ENCODE measurements at places on chromosomes 6 and 20. TPM values are rescaled to one million over a fixed set of nuclear protein-coding genes. Genes with fewer than 3 reads are reported as not detected.

DNA sequence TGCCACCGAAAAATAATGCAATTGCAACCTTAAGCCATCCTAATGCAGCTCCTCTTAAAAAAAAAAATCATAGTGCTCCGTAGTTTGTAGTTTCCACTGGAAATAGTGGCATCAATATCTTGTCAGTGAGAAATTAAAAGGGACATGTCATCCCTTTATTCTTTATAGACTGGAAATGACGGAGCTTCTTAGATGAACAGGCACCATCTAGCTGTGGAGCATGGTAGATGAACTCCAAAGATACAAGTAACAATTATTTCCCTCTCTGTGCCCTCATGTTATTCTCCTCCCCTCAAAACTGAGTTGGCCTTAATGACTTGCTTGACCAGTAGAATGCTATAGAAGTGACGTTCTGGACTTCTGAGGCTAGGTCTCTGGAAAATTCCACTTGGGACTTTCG is 268.1 kb upstream of the SPTLC3 start:
- no peak for DNase-seq
- H3K4me1 ChIP-seq, result peaks cover 23% of the 10 kb centered on the region
- H3K36me3 ChIP-seq, result no peaks in the 10 kb centered on the region
- no peak overlapping the region for H3K4me3 ChIP-seq

GRCh38 chr6:88780714-88781389 is 182.6 kb downstream of the RNGTT start:
- H3K27me3 ChIP-seq, result no peaks in the 10 kb centered on the region
- H3K36me3 ChIP-seq, result no peaks in the 10 kb centered on the region
- peaks cover 5% of the 10 kb centered on the region for H3K4me1 ChIP-seq
- H3K4me3 ChIP-seq, result no peak overlapping the region
- H3K27ac ChIP-seq, result no peak overlapping the region
- peak; percentile 3 for DNase-seq

- peaks cover 9% of the 10 kb centered on the region for H3K27me3 ChIP-seq
- peak within 1 kb of the TSS; percentile 62 for H3K4me3 ChIP-seq
- no peak for DNase-seq
- H3K27ac ChIP-seq, result no peak within 1 kb of the TSS
- peaks cover 25% of the 10 kb centered on the region for H3K4me1 ChIP-seq
Observed at GRCh38 chr6:44342489-44342888, at the start of gene SPATS1. Gene SPATS1, plus strand, starts transcription at chr6:44342650. Its CDS starts 446 bp downstream, at chr6:44343096.

DNA sequence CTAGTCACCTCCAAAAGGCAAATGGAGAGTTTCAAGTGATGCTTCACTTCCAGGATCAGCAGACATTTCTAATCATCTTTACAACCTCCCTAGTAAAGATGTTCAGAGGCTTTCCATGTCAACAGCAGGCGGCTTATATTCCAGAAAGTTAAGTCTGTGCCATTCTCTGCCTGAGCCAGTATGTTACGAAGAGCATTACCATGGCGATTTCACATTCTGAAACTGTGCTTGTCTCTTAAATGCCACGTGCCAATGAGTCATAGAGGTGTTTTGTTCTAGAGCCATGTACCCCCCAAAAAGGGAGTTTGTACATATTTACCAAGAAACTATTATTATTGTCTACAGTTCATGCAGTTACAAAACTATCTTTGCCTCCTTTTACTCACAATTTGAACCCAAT is 319.5 kb downstream of the FOXA2 start:
- H3K27me3 ChIP-seq, result no peaks in the 10 kb centered on the region

Gene NKAIN2
- not detected for total RNA-seq

GRCh38 chr6:31352310-31352682 is 4.7 kb downstream of the HLA-B start:
- no peak for DNase-seq
- no peaks in the 10 kb centered on the region for H3K27me3 ChIP-seq

GRCh38 chr20:35276408-35276807 is 1.5 kb downstream of the MMP24OS start:
- peaks cover 11% of the 10 kb centered on the region for H3K36me3 ChIP-seq
- peak overlapping the region; percentile 87 for H3K4me3 ChIP-seq
- H3K4me1 ChIP-seq, result peaks cover 29% of the 10 kb centered on the region
- H3K27ac ChIP-seq, result no peak overlapping the region
- H3K27me3 ChIP-seq, result no peaks in the 10 kb centered on the region

DNA sequence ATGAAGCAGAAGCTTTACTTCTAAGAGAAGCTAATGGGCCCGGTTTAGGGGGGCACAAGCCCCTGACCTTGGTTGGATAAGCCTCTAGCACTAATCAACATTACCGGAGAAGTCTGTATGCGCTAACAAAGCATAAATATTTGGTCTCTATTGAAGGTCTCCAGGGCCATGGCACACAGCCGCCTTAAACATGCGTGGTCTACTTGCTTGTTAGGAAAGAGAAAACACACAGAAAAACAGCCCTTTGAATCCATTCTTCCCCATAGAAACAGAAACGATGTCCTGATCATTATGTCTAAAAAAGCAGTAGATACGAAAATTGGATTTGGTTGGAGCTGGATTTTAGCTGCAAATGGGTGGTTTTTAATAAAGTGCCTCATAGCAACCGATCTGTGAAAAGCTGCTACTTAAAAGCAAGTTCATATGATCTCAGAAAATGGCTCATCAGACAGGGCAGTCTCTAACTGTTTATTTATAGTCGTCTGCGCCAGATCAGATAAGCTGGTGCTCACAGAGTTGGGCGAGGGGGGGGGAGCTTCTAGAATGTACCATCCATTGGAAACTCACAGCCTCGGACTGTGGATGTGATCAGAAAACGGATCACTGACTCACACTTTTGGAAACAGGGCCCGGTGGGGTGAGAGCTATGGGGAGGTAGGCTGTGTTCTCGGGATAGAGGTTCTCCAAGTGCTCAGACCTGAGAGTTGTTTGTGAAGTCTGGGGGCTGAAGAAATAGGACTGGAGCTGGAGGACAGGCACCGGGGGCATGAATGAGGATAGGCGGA is 35.3 kb upstream of the APCDD1L start:
- no peak overlapping the region for H3K4me3 ChIP-seq
- H3K27ac ChIP-seq, result no peak overlapping the region
- DNase-seq, result no peak
- H3K27me3 ChIP-seq, result no peaks in the 10 kb centered on the region
- H3K36me3 ChIP-seq, result no peaks in the 10 kb centered on the region

- H3K27ac ChIP-seq, result no peak overlapping the region
- no peaks in the 10 kb centered on the region for H3K36me3 ChIP-seq
- no peak for DNase-seq
- no peaks in the 10 kb centered on the region for H3K4me1 ChIP-seq
- no peak overlapping the region for H3K4me3 ChIP-seq
Observed at GRCh38 chr6:36720251-36721141, 22.9 kb downstream of the RAB44 start.

DNA sequence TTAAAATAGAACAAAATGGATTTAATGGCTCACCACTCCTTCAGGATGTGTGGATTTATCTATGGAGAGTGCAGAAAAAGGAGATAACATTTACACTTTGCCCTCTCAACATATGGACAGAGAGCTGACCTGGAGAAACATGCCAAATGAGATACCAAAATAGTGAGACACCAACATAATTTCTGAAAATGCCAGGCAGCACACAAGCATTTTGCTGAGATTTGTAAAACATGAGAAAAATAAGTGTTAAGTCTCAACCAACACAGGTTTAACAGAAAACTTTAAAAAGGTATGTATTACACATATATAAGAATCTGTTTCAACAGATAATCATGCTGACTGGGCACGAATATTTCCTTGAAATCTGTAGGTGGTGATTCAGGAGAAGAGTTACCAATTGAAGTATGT is 145.2 kb downstream of the REV3L start:
- H3K27ac ChIP-seq, result no peak overlapping the region
- H3K27me3 ChIP-seq, result no peaks in the 10 kb centered on the region
- H3K36me3 ChIP-seq, result peaks cover 9% of the 10 kb centered on the region
- no peak overlapping the region for H3K4me3 ChIP-seq
- no peak for DNase-seq
- H3K4me1 ChIP-seq, result no peaks in the 10 kb centered on the region

- no peak overlapping the region for H3K27ac ChIP-seq
- H3K36me3 ChIP-seq, result no peaks in the 10 kb centered on the region
- no peaks in the 10 kb centered on the region for H3K27me3 ChIP-seq
- DNase-seq, result no peak
- no peak overlapping the region for H3K4me3 ChIP-seq
Observed at GRCh38 chr20:46997187-46997586, 102.5 kb downstream of the EYA2 start.

All from thoracic aorta (tissue), 2 donors.